ENCODE measurements at places on chromosomes 11 and 22.

GRCh38 chr11:65556470-65557279 is 1.5 kb downstream of the LTBP3 start:
- DNase-seq, result no peak

DNA sequence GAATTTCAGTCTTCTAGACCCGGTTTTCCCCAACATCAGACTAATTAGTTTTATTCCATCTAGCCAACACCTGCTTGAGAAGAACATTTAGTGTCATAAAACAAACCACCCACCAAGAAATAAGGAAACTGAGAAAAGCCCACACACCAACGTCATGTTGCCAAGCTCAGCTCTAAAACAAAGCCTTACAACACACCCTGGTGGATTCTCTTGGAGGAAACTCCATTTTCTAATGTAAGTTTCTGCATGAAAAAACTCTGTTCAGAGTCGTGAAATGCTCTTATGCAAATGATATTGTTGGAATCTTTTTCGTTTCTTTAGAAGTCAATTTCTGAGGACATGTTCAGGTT is 105.0 kb upstream of the RAG2 start:
- no peak for DNase-seq

GRCh38 chr11:60933416-60934123 is 9.3 kb downstream of the TMEM132A start:
- no peak for DNase-seq

DNA sequence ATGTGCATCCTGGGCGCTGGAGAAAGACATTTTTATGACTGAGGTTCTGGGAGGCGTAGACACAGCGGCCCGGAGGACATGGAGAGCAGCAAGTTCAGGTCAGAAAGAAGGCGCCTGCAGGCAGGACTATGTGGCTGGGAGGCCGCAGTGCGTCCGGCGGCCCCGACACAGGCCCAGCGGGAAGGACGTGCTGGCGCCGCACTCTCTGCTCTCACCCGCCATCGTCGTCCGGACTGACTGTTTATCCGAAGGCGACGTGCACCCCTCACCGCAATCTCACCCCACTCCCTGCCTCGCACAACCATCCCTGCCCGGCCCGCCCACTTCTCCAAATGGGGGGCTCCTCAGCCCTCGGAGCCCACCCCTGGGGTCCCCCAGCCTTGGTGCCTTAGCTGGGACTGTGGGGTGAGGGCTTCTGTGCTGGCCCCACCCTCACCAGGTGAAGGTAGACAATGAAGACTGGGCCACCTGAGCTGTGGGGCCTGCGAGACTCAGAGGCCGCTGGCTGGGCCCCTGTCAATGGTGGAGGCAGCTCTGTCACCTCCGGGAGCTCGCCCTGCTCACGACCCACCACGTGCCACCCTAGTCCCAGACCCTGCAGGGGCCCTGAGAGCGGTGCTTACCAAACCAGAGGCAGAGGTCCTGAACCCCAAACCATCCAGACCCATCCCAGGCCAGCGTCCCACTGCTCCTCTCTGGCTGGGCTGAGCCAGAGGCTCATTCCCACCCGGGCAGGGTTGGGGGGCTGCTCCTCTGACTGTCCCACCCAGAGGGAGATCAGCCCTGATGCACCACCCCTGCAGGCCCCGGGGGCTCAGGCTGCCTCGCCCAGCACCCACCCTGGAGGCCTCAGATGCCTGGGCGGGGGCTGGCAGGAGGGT is 16.2 kb upstream of the MUC5B start:
- DNase-seq, result no peak

DNA sequence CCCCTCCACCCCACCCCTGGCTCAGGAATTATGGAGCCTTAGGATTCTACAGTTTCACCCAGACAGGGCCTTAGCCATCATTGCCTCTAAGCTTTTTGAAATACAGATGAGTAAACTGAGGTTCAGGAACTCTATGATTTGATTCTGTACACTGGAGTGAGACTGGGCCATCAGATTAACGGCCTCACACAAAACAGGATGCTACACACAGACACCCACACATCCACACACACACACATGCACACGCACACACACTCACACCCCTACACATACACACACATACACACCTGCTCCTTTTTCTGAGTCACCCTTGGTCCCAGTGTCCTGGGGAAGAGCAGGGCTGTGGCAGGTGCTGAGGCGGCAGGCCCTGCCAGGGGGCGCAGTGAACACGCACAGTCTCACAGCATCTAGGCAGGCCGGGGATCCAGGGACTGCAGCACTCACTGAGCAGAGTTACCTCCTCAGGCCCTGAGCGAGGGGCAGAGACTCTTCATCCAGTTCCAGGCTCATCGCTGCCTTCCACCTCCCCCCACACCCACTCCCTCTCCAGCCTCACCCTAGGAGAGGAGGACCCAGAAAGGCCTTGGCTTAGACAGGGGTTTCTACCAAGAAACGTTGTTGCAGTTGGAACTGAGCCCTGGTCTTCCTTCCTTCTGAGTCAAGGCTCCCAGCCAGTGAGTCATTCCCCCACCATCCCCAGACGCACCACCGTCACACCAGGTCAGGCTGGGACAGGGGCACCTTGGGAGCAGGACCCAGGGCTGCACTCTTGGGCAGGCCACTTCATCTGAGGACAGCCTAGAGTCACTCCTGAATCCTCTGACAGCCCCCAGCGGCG is 89.8 kb upstream of the PARVA start:
- DNase-seq, result no peak

GRCh38 chr22:35092406-35092805 is 26.4 kb downstream of the ISX start:
- DNase-seq, result no peak

- no peak for DNase-seq
These were observed 110.0 kb upstream of the KIRREL3 start for GRCh38 chr11:127110542-127110941.

DNA sequence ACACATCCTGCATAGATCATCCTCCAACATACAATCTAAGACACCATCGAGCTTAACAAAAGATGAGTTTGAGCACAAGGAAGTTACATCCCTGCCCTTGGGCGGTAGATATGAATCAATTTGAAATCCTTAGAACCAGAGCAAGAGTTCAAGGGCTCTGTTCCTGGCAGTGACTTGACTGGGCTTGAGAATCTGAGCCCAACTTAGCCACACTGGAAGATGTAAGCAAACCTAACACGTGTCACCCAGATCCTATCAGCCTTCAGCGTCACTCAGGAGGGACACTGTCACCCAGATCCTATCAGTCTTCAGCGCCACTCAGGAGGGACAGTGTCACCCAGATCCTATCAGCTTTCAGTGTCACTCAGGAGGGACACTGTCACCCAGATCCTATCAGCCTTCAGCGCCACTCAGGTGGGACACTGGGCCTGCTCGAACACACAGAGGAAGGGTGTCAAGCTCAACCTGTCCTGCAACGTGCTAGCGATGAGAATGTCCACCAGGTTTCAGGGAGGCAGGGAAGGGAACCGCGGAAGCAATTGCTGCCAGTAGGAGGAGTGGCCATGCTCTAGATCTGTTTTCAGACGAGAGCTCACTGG is 32.8 kb upstream of the CTSD start:
- no peak for DNase-seq

- DNase-seq, result no peak
These were observed 21.7 kb downstream of the WNT11 start for GRCh38 chr11:76184551-76184993.

DNA sequence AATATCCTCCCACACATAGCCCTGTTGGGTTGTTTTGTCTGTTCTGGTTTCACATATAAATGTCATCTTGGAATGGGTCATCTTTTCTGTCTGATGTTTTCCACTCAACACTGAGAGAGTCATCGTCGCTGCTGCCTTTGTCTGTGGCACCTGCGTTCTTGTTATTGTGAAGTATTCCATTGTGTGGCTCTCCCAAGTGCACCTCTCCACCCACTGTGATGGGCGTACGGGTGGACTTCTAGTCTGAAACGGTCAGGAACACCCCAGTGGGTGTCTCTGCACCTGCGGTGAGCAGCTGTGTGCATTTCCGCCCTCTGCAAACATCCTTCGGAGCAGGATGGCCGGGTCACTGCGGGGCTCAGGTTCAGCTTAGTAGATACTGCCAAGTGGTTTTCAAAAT is 34.5 kb upstream of the RTL6 start:
- no peak for DNase-seq

DNA sequence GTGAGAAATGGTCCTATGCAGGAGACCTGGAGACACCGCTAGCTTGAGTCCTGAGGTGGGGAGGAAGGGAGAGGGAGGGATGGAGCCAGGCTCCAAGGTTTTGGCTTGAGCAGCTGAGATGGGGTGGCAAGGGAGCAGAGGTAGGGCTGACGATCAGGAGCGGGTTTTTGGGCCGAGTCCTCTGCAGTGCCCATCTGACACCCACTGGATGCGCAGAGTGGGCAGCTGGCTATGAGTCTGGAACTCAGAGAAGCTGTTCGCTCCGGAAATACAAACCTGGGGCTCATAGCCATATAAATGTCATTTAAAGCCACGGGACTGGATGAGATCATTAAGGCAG is 453 bp upstream of the MAFF start:
- DNase-seq, result no peak

DNA sequence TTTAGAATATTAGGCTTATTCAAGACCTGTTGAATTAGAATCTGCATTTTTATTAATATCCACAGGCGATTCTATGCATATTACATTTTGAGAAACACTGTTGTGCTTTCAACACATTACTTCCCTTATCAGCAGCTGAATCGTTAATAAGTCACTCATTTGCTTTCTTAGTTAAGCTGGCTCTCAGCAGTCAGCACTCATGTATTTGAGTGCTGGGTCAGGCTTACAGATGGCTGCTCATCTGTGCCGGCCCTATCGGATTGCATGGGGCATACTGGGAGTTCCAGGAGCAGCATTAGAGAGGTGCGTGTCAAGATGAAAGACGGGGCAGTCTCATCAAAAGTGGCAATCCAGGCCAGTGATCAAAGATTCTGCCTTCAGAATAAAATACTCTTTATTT is 10.8 kb upstream of the OR51L1 start:
- no peak for DNase-seq

DNA sequence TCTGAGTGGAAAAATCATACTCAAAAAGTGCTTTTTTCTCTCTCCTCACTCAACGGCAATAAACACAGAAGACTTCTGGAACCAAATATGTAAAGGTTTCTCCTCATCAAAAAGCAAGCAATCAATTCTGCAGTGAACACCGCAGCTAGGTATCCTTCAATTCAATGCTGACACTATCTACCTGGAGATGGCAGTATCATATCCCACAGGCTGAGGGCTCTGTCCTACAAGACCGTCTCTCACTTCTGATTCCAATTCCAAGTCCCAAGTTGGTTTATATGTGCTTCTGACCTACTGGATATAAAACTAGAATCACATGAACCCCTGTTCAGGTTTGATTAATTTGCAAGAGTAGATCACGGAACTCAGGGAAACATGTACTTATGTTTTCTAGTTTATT is 59.7 kb upstream of the LUZP2 start:
- DNase-seq, result no peak

DNA sequence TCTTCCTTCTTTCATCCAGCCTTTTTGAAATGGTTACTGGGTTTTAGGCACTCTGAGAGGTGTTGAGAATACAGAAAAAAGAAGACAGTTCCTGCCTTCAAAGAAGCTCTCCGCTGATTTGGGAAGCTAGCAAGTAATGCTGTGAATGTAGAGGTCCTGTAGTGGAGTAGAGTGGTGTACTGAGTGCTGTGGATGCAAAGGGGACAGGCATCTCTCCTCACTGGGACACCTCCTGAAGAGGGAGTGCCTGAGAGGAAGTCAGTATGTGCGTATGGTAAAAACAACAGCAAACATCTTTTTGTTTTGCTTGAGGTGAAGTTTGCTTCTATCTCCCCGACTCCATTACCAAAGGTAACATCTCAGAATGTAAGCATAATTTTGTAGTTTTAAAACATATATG is 77.5 kb downstream of the EXT2 start:
- DNase-seq, result no peak

GRCh38 chr22:28873183-28873963 is 10.0 kb upstream of the ZNRF3 start:
- DNase-seq, result no peak

- DNase-seq, result no peak
These were observed 7.3 kb upstream of the PDE2A start for GRCh38 chr11:72681226-72682153.

Measured in stimulated activated CD8-positive, alpha-beta memory T cell treated with anti-CD3 and anti-CD28 coated beads, Interleukin-4, amount 100 ng/mL, for 4 hours (primary cell).